A549 treated with CpdA at 1 μM for 4 hours (cell line): ENCODE measurements at places on chromosomes 1 and 21. TPM values are rescaled to one million over a fixed set of nuclear protein-coding genes. Genes with fewer than 3 reads are reported as not detected.

Gene IKBKE
- 7.4 to 9.5 TPM (median 8.8 TPM) in 5 replicates for total RNA-seq

Gene ITPKB
- total RNA-seq, result 2.3 to 3.0 TPM (median 2.8 TPM) in 5 replicates

Gene PLA2G5
- total RNA-seq, result not detected in 5 replicates

Gene RNF186
- not detected in 5 replicates for total RNA-seq

Gene CEP170
- total RNA-seq, result 27.2 to 49.0 TPM (median 30.1 TPM) in 5 replicates

Gene MTX1
- 66.1 to 77.7 TPM (median 70.8 TPM) in 5 replicates for total RNA-seq

Gene S100A5
- 0.65 to 1.2 TPM (median 0.79 TPM) in 5 replicates for total RNA-seq
